Suppressor macrophage treated with lipopolysaccharide for 4 hours (primary cell): ENCODE measurements at places on chromosomes 6 and 20.
A peak's percentile ranks its signal among the peaks of the same experiment; 100 is the strongest.

GRCh38 chr6:160791981-160792418, 90.0 kb downstream of the PLG start:
- DNase-seq, result no peak

GRCh38 chr6:49430187-49430586, 32.9 kb downstream of the MMUT start:
- no peak for DNase-seq

GRCh38 chr6:118223316-118223715, 316.3 kb downstream of the SLC35F1 start:
- no peak for DNase-seq

DNA sequence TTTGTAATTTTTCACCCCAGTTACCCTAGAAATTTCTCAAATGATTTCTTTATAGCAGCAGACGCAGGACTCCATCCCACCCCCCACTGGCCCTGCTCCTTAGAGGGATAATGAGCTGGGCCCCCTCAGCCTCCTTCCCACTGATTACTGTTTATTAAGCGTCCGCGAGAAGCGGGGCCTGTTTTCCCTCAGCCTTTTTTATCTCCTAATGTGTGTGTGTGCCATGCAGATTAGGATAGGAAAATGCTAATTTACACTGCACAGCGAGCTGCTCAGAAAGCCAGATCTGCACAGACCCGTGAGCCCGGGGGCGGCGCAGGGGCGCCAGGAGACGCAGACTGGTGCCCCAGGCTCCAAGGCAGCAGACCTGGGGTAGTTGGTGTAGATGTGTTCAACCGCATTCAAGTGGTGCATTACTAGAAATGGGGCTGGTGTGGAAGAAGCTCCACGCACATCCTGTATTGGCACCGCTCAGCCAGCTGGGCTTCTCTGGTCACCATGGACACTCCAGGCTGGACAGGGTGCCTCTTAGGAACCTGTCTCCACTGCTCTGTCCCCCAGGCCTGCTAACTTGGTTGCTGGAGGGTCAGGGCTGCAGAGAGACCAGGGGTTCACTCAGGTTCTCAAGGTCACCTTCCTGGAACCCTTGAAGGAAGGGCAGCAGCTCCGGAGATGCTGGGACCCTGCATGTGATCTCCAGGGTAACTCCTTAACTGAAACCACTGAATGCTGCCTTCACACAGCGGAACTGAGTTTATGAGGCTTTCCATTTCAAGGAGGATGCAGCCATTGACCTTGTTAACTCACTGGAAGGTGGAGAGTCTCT, 256.3 kb downstream of the ERMARD start:
- no peak for DNase-seq

DNA sequence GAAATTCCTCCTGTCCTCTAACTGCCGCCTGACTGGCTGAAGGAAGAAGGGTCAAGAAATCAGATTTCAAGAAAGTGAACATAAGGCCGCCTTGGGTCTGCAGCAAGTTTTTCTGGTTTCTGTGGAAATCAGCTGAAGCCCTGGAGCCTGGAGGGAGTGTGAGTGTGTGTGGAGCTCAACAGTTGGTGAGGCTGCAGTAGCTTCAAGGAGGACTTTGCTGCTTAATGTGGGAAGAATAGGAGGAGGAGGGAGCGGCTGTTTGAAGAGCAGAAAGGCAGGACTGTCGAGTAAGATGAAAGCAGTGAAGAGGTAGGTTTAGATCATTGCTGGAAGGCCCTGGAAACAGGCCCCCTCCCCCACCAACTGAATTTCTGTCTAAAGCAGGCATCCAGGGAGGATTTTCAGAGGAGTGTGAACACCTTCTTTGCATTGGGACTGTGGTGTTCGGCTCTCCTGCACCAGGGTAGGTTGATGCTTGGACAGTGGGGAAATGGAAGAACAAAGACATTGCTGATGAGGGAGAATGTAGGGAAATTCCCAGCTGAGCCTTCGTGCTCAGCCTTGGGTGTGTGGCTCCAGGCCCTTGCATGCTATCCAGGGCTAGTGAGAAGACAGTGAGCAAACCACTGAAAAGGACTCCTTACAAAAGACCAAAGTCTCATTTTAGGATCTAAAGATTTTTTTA, 79.5 kb upstream of the VSTM2L start:
- DNase-seq, result peak; percentile 21

DNA sequence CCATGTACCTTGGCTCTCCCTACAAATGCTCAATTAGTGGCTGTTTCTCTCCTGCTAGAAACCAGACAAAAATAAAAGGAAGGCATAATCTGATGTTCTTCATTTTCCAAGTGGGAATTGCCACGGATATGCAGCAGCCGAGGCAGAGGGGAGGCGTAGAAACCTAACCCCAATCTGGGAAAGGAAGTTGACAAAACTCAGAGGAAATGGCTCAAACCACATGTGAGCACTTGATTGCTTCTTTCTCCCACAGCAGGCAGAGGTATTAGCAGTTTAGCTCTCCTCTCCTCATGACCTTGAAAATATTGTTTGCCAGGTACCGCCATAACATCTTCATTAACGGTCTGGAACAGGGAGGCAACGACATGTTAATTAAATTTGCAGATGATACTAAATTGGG, 3.8 kb upstream of the MLN start:
- DNase-seq, result no peak

DNA sequence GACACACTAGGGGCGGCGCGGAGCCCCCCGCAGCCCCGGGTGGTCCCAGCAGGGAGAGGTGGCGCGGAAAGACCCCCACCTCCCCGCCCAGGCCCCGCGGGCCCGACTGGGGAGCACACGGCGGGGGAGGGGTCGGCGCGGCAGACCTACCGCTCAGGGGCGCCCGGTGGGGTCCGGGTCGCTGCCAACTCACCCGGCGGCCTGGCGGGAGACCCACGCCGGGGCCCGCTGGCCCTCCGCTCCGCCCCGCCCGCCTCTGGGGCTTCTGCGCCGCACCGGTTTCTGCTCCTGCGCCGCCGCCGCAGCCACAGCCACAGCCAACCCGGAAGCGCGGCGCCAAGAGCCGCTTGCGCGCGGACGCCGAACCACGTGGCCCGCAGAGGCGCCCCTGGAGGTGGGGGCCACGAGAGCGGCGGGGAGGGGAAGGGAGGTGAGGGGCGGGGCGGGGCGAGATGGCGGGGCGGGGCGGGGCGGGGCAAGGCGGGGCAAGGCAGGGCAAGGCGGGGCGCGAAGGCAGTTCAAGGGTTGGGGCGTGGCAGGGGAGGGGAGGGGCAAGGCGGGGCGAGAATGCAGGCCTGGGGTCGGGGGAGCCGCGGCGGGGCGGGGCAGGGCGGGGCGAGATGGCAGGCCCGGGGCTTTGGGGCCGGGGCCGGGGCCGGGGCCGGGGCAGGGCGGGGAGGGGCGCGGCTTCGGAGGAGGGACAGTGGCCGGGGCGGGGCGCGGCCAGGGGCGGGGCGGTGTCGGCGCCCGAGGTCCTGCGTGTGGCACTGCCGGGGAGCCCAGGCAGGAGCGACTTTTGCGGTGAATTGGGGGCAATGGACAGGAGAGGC, at the start of gene ZBTB24:
Gene ZBTB24 (minus strand): TSS at position 315 of the 830 bp plus-strand sequence. CDS start 1,193 bp downstream, outside the sequence.
- DNase-seq, result peak; percentile 97

DNA sequence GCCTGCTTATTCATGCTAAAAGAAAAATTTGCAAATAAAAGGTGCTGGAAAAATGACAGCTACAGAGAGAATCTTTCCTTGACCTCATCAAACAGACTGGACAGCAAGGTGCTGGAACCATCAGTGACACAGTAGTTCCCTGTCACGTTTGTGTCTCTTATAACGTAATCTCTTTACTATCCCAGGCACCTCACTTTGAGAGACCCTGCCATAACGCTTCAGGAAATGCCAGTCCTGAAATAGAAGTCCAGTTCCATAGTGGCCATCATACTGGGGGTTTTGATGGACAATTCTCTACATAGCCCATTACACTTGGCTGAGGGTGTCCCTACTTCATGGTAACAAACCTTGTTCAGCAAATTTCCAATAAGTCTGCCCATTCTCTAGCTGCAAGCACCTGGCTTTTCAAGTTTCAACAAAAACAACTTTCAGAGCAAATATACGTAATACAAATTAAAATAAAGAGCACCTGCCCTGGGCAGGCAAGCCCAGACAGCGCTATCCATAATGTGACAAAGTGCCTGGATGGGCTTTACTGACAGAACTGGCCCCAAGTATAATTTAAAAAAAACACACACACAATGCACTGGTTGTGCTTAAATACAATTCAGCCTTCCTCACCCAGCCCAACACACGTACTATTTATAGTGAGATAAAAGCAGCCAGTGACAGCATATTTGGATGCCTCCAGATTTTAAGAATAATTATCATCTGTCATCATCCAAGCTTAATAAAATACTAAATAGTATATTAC, 38.7 kb downstream of the CNKSR3 start:
- DNase-seq, result no peak
